Activated CD8-positive, alpha-beta T cell treated with anti-CD3 and anti-CD28 coated beads for 36 hours (primary cell): ENCODE measurements at places on chromosomes 3 and 15.

DNA sequence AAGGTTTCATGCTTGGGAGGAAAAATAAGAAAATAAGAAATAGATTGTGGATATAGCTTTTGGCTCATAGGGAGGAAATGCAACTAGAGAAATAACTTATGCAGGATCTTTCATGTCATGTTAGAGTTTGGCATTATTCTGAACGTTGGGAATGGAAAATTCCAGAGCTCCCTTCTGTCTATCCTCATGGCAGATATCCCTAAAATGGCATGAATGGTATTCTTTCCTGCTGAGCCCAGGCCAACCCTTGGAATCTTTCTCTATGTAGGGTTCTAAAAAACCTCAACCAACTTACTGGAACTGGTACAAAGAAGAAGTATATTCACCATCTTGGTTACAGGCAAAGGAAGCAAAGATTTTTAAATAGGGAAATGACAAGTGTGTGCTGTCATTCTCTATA lies 212.5 kb downstream of the CHST2 start:
- H3K27me3 ChIP-seq, result no peaks in the 10 kb centered on the region
- no peaks in the 10 kb centered on the region for H3K36me3 ChIP-seq
- H3K4me1 ChIP-seq, result peaks cover 6% of the 10 kb centered on the region
- no peak for DNase-seq
- H3K27ac ChIP-seq, result no peak overlapping the region
- H3K4me3 ChIP-seq, result no peak overlapping the region

DNA sequence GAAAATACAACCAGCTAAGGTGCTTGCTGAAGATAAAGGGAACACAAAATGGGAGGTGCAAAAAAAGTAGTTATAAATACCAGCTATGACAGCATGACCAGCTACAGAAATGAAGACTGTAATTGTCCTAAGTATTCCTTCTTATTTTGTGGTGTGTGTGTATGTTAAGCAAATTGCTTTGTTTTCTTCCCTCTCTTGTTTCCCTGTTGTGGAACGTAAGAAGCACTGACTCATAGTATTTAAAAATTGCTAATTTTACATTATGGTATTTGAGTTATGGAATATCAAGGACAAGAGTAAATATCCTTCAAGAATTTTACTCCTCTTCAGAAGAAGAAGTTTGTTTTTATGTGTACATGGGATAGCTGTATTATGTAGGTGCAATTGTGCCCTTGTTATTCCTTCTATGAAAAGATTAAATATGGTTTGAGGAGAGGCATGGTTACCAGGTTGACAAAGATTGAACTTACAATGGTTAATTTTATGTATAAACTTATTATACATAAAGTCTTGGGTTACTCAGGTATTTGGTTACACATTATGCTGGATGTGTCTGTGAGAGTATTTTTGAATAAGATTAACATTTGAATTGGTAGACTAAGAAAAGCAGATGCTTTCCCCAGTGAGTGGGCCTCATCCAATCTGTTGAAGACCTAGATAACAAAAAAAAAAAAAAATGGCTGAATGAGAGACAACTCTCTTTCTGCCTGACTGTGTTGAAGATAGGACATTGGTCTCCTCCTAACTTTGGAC lies 1132.1 kb upstream of the ALCAM start:
- H3K36me3 ChIP-seq, result no peaks in the 10 kb centered on the region
- no peak for DNase-seq
- H3K4me3 ChIP-seq, result no peak overlapping the region
- H3K27ac ChIP-seq, result no peak overlapping the region
- H3K27me3 ChIP-seq, result no peaks in the 10 kb centered on the region

DNA sequence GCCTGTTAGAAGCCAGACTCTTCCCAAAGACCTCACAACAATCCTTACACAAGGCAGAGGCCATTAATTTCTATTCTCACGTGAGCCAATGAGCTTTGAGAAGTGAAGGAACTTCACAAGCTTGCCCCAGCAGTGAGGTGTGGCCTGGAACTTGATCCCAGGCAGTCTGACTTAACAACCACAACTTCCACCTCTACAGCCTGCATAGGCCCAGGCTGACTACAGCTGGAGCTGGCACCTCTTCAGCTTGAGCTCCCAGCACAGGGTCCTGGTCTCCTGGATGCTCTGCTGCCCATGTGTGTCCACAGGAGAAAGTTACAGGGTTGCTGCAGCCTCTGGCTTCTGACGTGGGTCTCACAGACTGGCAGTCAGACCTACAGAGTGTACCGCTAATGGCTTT lies 111.0 kb downstream of the ERC2 start:
- no peak overlapping the region for H3K4me3 ChIP-seq
- DNase-seq, result no peak
- peaks cover 8% of the 10 kb centered on the region for H3K27me3 ChIP-seq
- no peaks in the 10 kb centered on the region for H3K4me1 ChIP-seq
- no peak overlapping the region for H3K27ac ChIP-seq
- no peaks in the 10 kb centered on the region for H3K36me3 ChIP-seq

GRCh38 chr15:75867449-75867848 lies 24.2 kb downstream of the UBE2Q2 start:
- H3K36me3 ChIP-seq, result peaks cover 24% of the 10 kb centered on the region
- DNase-seq, result no peak
- peak overlapping the region; percentile 8 for H3K27ac ChIP-seq
- H3K27me3 ChIP-seq, result no peaks in the 10 kb centered on the region
- H3K4me3 ChIP-seq, result no peak overlapping the region

- H3K36me3 ChIP-seq, result no peaks in the 10 kb centered on the region
- H3K4me3 ChIP-seq, result no peak overlapping the region
- no peaks in the 10 kb centered on the region for H3K4me1 ChIP-seq
These were observed 404.6 kb downstream of the SI start for GRCh38 chr3:164673738-164674137.

DNA sequence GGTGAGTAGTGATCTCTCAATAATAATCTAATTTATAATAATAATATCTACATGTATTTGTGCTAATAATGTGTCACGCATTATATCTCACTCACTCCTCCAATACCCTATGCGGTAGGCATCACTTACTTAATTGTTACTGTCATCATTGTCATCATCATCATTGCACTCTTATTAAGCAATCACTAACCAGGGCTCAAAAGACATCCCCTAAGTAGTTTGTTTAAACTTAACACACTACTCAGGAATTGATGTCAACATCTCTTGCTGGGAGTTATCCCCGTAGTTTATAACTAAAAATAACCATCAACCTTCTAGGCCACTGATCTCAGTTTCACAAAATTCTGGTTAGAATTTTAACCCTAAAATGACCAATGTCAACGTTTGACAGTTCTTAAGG lies 56.8 kb upstream of the ICE2 start:
- DNase-seq, result no peak
- no peak overlapping the region for H3K4me3 ChIP-seq
- H3K36me3 ChIP-seq, result peaks cover 24% of the 10 kb centered on the region
- H3K27ac ChIP-seq, result peak overlapping the region; percentile 15
- H3K4me1 ChIP-seq, result peaks cover 83% of the 10 kb centered on the region

DNA sequence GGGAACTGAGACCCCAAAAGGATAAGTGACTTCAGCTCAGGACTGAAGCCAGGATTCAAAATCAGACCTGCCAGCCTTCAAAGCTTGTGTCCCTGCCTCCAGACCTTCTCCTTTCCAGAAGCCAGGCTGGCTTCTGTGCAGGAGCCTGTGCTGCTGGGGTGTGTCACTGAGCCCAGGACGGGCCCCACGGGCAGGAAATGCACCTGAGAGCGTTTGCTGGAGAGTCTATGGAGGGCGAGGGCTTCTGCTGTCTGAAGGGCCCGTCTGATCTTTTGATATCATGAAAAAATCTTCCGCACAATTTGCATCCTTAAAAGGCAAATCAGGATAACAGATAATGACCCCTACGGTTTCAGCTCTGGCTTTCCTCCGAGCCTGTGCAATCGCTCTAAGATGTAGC lies 125.4 kb downstream of the FAM43A start:
- H3K27me3 ChIP-seq, result peaks cover 5% of the 10 kb centered on the region
- H3K36me3 ChIP-seq, result no peaks in the 10 kb centered on the region
- DNase-seq, result no peak
- no peak overlapping the region for H3K27ac ChIP-seq

GRCh38 chr3:124360563-124360962 lies 368.6 kb upstream of the ROPN1 start:
- no peaks in the 10 kb centered on the region for H3K36me3 ChIP-seq
- H3K27me3 ChIP-seq, result peaks cover 7% of the 10 kb centered on the region
- no peak overlapping the region for H3K4me3 ChIP-seq

DNA sequence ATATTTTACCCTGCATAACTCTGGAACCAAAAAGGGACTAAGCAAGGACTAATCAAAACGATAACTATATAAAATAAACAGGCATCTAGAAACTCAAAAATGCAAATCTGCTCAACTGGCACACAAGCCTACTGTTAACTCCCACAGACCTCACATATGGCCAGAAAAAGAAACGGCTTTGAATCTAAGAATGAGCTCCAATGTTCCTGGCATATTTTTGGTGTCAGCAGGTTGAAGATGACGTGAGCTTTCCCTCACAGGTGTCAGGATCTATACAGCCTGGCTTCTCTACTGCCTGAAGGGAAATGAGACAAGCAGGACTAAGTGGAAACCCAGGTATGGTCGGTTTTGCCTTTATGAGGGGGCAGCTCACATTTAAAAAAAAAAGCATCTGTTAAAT lies 120.1 kb upstream of the SPATA12 start:
- H3K27me3 ChIP-seq, result no peaks in the 10 kb centered on the region
- no peak for DNase-seq
- H3K4me3 ChIP-seq, result no peak overlapping the region
- H3K27ac ChIP-seq, result no peak overlapping the region
